Right hindlimb (tissue), 1 donor: ENCODE measurements at places on chromosomes 3 and 15.

DNA sequence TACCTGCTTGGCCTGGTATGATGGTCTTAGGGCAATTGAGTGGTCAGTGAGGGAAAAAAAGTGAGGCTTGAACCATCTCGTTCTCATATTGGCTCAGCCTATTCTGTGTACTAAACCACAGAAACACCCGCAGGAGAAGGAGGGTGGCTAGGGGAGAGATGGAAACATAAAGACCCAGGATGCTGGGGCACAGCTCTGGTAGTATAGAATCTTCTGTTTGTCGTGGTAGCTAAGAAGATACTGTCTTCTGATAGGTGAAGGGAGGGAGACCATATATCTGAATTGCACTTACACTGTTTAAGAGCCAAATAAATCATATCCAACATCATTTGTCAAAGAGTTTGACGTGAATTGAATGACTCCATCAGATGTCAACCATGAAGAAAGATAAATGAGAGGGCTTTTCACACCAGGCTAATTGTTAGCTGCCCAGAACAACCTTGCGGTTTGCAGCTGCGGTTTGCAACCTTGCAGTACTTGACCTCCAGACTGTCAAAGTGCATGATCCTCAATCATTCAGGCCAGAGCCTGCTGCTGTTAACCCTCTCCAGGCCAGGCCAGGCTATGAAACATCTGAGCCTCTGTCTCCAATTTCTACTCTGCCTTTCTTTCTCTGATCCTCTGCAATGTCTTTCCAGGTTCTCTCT, 40.9 kb upstream of the PIK3R4 start:
- DNase-seq = no peak

DNA sequence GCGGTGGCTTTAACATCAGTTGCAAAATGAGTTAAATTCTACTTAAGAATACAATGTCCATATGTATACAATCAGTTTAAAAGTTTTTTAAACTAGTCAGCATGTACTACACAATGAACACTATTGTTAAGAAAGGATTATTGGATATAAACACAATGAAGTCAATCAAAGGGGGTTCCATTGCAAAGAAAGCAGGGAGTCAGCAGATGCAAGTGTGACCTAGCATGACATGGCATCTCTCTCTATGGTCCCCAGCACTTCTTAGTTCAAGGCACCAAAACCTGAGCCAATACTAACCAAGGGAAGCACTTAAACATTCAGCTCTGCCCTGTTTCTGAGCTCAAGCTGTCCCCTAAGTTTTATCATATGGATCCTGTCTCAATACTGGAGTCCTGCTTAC, 17.0 kb downstream of the KLHL6 start:
- no peak for DNase-seq

DNA sequence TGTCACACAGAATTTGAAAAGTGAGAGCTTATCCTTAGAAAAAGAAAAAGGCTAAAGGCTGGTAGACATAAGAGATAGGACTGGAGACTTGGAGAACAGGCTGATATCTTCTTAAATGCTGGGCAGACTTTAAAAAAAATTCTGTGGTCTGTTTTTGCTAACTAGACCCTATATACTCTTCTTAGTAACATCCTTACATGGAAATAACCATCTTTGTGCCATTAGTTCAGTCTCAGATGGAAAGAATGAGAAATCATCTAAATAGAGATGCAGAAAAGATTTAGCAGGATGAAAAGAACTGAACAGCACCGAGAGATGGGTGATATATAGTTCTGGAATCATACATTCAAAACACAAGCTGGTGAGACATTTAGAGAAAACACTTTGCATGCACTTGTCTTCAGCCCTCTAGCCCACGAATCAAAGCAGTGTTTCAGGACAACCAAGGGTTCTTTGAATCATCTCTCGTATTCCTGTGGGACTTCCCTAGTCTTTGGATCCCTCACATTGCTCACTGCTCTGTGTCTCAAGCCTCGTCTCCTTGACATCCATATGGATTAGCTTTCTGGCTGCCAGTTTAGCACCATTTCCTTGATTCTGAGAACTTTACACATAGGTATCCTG, 93.0 kb upstream of the LYSMD4 start:
- no peak for DNase-seq

GRCh38 chr3:158847452-158847821, 45.6 kb downstream of the MFSD1 start:
- DNase-seq = no peak

GRCh38 chr3:176937541-176937940, 259.7 kb downstream of the TBL1XR1 start:
- DNase-seq = no peak

- no peak for DNase-seq
Measured at GRCh38 chr3:173938159-173938558, 540.6 kb downstream of the NLGN1 start.

DNA sequence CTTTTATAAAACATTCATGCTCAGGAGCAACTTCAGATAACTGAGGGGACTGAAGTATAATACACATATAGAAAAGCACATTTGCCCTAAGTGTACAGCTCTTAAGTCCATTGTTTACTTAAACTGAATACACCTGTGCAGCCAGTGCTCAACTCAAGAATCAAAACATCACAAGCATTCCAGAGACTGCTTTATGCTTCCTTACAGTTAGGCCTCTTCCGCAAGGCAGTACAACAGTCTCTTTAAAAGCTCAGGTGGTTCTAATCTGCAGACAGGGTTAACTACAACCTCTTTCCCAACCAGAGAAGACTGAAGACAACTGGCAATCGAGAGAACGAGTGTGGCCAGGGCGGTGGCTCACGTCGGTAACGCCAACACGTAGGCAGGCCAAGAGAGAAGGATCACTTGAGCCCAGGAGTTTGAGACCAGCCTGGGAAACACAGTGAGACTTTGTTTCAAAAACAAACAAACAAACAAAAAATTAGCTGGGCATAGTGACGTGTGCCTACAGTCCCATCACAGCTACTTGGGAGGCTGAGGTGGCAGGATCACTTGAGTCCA, 16.9 kb downstream of the MCCC1 start:
- DNase-seq = no peak
